ENCODE measurements at places on chromosomes 13 and 19.

- no peak for DNase-seq
Observed at GRCh38 chr13:104170980-104171555, 1104.9 kb upstream of the SLC10A2 start.

- peak; percentile 97 for DNase-seq
Observed at GRCh38 chr19:639253-640160, at the start of gene FGF22. FGF22 (plus strand) TSS chr19:639879; CDS start chr19:639926, 47 bp downstream.

DNA sequence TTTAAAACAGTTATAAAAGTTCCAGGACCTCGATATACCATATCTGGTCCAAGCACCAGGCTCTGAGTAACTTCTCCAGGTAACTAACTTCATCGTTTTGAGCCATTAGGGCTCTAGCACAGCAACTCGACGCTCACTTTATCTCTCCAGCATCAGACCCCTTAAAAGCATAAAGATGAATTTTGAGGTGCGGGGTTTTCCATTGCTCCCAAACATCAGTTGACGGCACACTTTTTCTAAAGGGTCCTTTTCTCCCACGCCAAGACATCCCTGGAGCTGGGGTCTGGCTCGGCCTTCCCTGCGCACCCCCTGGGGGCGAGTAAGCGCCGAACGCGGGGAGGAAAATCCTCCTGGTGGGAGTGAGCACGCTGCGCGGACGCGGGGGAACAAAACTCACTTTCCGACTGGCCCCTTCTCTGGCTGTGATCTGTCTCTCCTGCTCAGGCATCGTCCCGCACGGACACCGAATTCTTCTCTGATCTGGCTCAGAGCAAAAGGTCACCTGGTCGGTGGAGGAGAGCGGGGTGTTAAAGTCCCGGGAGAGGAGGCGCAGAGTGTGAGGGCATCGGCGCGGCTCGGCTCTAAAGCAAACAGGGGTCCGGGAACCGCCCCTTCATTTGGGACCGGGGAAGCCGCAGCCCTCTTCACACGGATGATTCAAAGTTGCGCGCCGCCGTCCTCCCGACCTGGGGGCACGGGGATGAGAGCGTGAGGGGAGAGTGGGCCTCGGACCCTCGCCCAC is at the start of gene ATP7B:
ATP7B (minus strand) TSS at position 561 of the 742 bp plus-strand sequence; CDS start at position 448, 113 bp downstream.
- DNase-seq: no peak

GRCh38 chr13:102757006-102757405 is 16.6 kb downstream of the TEX30 start:
- DNase-seq: no peak

Data from posterior vena cava (tissue), 2 donors.